Skeletal muscle cell (primary cell): ENCODE measurements at places on chromosomes 5 and 9.

GRCh38 chr9:93642961-93643360 is 66.6 kb downstream of the PHF2 start:
- peak; percentile 55 for DNase-seq

- DNase-seq = peak; percentile 49
Measured at GRCh38 chr9:4339357-4339756, 39.5 kb upstream of the GLIS3 start.

- no peak for DNase-seq
Measured at GRCh38 chr9:5976674-5977397, 38.6 kb downstream of the RANBP6 start.

DNA sequence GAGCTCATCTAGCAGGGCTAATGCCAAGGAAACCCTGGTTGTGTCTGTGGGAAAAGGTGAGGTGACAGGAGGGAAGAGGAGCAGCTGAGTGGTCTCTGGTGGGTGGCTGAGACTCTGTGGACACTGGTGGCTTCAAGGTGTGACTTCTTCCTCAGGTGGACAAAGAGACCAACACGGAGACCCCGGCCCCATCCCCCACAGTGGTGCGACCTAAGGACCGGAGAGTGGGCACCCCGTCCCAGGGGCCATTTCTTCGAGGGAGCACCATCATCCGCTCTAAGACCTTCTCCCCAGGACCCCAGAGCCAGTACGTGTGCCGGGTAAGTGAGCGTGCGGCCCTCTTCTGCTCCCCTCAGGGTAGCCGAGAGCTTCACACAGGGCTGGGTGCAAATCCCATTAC is 31.1 kb upstream of the RARS1 start:
- no peak for DNase-seq

- DNase-seq = no peak
Measured at GRCh38 chr5:111585946-111586345, 73.6 kb upstream of the STARD4 start.

DNA sequence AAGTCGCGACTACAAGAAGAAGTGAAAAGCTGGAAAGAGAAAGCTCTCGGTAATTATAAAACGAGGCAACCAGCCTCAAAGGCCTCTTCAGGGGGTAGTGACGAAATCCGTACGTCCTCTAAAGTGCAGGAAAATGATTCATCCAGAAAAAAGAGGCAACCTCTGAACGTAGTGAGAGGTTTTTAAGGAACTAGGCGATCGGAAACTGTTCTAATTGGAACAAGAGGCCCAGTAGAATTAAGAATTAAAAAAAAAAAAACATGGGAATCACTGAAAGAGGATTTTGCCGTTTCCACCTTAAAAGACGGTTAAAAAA is 1.0 kb downstream of the CSNK1A1 start:
- DNase-seq = peak; percentile 31

- DNase-seq = no peak
Measured at GRCh38 chr9:132016456-132016855, 63.2 kb downstream of the MED27 start.

GRCh38 chr5:127931396-127931795 is 152.2 kb upstream of the SLC12A2 start:
- DNase-seq = no peak

DNA sequence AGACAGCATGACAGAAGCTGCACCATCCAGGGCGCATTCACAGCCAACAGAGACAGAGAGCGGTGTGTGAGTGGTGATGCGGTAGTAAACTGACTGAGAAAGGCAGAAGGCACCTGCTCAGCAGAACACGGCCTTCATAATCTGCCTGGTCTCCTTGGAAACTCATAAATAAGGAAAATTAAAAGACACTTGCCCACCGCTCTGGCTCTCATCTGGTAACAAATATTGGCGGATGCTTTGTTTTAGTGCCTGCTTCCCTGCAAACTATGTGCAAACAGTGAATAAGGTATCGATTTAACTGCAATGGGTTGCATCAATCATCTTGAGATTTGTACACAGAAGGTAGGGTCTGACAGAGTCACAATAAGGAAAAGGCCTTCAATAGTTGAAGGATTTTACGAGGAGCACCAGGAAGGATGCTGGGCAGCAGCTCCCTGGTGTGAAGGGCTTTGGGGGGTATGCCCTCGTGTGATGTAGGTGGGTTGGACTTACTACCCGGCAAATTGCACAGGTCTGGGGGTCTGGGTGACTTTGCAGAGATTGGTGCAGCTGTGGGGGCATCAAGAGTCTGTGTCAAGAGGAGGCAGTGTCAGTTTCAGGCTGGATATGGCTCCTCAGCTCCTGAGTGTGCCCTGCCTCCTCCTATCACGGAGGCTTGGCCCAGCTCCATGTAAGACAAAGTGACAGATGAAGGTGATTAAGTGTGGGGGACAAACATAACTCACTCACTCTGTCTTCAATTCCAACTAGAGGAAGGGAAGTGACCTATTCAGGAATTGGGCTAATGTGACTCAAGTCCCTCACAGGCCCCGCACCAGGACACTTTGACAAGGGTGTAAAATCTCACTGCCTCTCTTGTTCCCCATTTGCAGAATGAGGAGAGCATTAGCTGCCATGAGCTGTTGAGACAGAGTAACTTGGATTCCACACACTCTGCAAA is 166.7 kb downstream of the ICE1 start:
- DNase-seq = no peak

- no peak for DNase-seq
Measured at GRCh38 chr9:107489144-107489673, 360 bp downstream of the KLF4 start.

DNA sequence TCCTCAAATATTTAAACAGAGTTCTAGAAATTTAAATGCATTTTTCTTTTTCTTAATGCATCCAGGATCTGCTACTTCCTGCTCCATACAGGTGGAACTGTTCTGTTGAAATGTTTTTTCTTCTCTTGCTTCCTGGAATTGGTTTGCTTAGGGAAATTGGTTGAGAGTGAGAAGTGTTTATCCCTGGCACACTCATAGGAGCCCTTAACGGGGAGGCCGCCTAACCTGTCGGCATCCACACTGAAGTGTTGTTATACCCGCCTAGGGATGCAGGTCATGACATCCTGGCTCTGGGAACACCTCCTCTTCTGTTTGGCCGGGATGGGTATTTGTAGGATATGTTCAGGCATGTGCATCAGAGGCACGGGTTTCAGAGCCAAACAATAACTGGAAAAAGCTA is 239.7 kb downstream of the GADD45G start:
- DNase-seq = no peak

GRCh38 chr9:75163764-75164163 is 75.5 kb downstream of the OSTF1 start:
- no peak for DNase-seq

- no peak for DNase-seq
Measured at GRCh38 chr9:6605202-6605601, 40.3 kb downstream of the GLDC start.

DNA sequence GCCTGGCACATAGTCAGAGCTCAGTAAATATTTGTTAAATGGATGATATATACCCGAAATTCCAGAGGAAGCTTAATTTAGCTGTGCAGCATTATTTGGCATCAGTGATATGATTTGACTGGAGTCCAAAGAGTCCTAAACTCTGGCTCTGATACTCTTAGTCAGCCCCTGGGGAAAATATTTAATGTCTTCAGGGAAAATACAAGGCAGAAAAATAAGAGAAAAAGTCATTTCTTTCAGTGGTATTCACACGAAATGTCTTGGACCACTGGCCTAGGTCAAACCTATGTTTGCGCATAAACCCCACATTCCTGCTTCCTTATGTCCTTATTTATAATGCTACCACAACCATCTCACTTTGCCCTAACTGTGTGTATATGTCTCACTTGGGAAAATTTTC is 23.8 kb downstream of the GLRA1 start:
- no peak for DNase-seq

DNA sequence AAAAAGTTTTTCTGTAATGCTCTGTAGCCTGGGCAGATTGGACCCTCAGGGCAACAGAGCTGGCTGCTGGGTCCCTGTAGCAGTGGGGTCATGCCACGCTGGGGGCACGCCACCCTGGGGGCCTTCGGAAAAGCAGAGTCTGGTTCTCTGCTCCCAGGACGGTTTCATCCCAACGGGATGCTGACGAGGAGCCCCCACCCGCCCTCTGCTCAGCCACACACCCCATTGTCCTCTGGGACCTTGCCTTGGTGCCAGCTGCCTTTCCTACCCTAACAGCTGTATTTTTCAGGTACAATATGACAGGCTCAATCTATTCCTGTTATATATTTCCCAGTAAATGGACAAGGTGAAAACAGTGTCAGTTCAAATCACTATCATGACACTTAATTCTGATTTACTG is 29.0 kb upstream of the MVB12B start:
- DNase-seq = no peak

DNA sequence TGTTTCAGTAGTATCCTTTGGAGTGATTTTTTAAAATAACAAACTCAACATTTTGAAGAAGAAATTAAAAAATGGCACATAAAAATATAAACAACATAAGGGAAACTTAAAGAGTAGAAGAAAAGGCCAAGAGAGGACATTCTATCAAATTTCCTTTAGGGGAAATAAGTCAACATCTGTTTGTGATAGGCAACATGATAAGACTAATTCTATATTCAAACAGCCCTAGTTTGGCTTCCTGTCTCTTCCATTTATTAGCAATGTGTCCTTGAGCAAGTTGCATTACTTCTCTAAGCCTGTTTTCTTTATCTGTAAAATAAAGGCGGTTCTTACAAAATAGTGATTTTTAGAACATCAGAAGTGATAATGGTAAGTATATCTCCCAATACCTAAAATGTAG is 24.7 kb downstream of the TYRP1 start:
- DNase-seq = no peak

- no peak for DNase-seq
Measured at GRCh38 chr9:131773911-131774379, 34.1 kb upstream of the RAPGEF1 start.

- DNase-seq = no peak
Measured at GRCh38 chr9:82106536-82106935, 118.0 kb downstream of the SPATA31D1 start.

- DNase-seq = no peak
Measured at GRCh38 chr5:68217528-68217927, 2.0 kb downstream of the PIK3R1 start.

DNA sequence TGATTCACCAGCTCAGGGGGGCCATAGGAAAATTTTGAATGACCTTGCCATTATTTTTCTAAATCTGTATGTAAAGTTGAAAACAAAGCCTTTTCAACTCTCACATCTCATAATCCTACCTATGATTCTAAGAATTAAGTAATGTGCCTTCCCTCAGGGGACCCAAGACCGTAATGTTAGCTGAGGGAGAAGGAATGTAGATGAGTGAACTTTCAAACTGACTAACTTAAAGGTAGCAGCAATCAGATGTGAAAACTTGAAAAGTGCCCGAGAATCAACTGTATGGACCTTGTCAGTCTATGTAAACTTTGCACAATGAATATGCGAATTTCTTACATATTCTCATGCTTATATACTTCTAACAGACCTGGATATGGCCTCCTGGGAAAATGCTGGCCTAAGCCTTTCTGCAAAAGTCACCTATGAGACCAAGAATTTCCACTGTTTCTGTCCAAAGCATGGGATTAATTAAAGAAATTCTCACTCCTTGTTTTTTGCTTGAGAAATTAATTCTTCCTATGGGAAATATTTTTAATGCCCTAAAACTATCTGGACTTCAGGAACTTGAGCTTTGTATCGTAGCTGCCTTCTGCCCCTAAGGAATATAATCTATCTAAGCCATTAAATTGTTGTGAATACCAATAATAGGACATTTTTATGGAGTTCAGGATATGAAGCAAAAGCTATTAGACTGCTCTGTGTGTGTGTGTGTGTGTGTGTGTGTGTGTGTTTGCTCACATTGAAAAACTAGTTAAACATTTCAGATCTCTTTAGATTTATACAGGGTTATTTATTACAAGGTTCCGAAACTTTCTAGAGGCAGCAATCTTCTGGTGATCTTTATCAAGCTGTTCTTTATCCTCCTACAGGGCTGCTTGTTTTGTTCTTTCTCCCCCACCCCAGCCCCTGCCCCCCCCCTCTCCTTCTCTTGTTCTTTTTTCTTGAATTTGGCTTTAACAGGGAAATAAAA is 169.1 kb upstream of the CLINT1 start:
- DNase-seq = no peak

DNA sequence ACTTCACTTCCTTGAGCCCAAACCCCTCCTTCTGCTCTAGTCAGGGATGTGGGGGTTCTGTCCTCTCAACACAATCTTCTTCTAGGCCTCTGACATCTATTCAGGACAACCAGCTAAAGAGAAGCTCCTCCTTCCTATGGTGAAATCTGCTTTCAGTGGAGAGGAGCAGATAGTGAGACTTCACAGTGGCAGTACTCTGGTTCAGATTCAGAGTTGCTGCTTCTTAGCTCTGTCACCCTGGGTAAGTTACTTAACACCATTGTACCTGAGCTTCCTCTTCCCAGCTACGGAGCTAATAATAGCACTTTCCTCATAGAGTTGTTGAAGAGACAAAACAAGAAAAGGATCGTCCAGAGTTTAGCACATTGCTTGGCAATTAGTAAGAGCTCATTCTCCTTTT is 77.3 kb upstream of the LARP1 start:
- no peak for DNase-seq

DNA sequence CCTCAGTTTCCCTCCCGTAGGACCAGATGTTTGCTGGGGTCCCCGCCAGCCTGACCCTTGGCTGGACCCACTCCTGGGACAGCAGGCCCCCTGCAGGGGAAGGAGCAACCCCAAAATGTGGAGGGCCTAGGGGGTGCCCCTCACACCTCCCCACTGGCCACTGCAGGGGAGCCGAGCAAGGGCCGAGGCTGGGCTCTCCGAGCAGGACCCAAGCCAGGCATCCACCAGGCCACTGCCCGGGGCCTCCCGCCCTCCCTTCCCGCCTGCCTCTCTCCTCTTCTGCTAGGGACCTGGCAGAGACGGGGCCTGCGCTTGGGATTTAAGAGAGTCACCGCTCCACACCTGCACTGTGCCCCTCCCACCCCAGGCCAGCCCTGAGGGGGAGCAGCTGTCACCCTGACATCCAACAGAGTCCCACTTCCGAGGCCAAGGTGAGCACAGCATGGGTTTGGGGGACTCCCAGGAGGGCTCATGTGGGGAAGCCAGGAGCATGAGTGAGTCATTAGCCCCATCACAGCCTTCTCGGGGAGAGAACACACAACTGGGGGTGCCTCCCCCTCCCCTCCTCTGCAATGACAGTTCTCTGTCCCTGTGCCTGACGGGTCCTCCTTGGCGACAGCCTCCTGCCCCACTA is 15.8 kb downstream of the SOHLH1 start:
- DNase-seq = no peak
